ENCODE measurements at places on chromosomes 13 and 19. TPM values are rescaled to one million over a fixed set of nuclear protein-coding genes. Genes with fewer than 3 reads are reported as not detected.

The ELANE gene
- not detected for total RNA-seq

GRCh38 chr13:24381541-24382265 lies 72.3 kb downstream of the C1QTNF9 start:
- peak; percentile 74 for DNase-seq

GRCh38 chr13:113920606-113921286 lies 53.1 kb downstream of the C13orf46 start:
- no peak for DNase-seq

The ZNF628 gene
- total RNA-seq, result 3.1 TPM

DNA sequence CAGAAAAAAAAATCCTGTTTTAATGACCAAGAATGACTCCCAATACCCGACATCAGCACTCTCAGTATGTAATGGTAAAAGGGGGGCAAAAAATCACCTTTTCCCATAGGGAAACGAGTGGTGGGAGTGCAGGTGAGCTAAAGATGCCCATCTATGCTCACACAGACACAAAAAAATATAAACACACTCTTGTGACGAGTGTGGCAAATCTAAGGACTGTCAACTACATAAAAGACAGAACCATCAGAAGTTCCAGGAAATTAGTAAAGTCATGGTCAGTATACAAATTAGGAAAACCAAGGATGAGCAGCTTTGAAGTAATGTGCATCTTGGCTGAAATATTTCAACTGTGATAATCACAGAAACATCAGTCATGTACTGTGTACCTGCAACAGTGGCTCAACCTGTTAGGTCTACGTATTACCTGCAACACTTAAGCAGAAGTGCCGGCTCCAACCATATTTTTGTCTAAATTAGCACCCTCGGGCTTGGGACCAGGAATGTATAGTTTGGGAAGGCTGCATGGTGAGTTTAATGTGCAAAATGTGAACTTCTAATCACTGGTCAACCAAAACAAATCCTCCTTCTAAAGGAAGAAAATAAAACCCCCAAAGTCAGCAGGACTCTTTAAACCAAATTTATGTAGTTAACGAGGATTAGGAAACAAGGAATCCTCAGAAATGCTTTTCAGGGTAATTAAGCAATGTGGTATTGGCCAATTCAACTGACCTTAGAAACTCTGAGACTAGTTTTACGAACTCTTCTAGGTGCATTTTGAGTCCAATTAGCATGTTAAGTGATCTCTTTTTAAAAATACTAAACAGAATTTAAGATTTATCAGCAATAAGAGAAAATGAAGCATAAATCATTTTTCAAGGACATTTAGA lies 24.3 kb downstream of the ANKRD10 start:
- DNase-seq, result no peak

The RFPL4A gene
- total RNA-seq, result not detected

GRCh38 chr13:73687087-73687486 lies 447.1 kb downstream of the KLF12 start:
- no peak for DNase-seq

GRCh38 chr19:4294389-4294788 lies 7.8 kb downstream of the TMIGD2 start:
- DNase-seq, result no peak

DNA sequence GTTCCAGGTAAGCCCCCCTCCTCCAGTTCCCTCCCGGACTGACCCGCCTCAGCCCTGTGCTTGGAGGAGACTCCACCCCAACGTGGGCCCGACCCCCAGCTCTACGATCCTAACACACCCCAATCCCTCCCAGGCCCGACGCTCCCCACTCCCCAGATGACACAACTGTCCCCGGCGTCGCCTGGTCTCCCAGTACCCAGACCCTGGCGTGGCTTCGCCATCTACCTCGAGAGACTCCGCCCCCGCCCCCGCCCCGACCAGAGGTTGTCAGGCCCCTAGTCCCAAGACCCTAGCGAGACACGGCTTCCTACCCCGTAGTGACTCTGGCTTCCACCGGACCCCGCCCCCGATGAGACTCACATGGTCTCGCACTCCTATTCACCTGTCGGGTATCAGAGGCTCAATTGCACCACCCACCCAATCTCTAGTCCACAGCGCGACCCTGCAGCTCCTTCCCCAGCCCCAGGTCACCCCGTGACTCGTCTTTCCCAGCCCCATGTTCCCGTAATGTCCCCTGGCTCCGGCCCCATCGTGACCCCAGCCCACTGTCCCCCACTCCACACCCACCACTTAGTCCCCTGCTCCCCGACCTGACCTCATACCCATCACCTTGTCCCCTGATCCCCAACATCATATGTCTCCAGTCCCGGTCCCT lies 2.9 kb downstream of the CD37 start:
- DNase-seq, result no peak

- peak; percentile 70 for DNase-seq
Measured at GRCh38 chr19:18795540-18795939, 4.4 kb upstream of the COMP start.

The FCAR gene
- not detected for total RNA-seq

DNA sequence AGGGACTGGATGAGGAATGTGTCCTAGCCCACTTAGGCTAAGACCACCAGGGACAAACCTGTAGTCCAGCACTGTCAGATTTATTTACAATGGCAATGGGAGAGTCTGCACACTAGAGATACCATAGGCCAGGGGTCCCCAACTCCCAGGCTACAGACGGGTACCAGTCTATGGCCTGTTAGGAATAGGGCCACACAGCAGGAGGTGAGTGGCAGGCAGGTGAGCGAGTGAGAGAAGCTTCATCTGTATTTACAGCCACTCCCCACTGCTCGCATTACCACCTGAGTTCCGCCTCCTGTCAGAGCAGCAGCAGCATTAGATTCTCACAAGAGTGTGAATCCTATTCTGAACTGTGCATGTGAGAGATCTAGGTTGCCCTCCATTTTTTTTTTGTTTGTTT lies 2.4 kb downstream of the THAP8 start:
- no peak for DNase-seq

DNA sequence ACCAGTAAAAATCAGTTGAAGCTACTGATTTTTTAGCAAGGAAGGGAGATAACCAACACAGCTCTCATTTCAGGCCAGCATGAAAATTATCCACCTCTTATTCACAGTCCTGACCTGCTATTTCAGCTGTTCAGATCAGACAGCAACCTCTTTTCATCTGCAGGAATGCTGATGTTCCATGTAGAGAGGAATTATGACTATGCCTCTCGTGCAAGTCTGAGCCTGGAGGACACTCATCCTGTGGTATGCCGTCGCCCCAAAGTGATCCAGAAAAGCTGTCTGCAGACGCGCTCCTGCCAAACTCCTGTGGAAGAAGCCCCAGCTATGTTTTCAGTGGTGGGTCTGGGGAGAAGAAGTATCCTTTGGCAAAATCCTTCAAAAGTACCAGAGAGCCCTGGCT lies 563.5 kb upstream of the SLITRK1 start:
- DNase-seq, result peak; percentile 14

DNA sequence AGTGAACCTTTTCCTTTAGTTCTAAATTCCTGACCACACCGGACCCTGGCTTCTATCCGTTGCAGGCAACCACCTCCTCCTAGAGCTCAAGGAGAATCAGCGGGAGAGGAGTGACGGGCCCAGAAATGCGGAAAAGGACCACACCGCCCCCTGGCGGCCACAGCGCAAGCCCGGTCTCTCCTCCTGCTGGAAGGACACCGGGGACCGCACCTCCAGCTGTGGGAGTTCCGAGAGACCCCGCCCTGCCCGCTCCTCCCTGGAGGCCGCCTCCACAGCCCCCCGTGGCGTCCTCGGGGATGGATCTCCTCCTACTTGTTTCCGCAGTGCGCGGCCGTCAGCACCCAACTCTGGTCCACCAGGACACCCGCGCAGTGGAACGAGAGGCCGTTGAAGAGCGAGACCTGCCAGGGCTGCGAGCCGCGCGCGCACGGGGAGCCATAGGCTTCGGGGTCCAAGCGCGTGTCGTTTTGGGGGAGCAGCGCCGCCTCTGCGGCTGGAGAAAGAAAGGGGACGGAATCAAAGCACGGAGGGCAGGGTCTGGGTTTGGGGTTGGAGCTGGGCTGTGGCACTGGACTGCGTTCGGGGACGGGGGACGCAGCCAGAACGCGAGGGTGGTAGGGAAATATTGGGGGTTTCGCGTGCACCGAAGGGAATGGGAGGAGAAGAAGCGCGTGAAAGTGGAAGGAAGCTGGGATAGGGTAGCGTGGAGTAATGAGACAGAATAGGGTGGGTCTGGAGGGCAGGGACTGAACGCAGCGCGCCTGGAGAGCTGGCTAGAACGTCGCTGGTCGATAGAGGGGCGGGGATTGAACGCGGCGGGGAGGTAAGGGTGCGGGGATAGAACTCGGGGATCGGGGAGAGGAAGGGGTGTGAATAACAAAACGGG lies 2.5 kb downstream of the KLK10 start:
- peak; percentile 37 for DNase-seq

GRCh38 chr19:7267792-7268704 lies 26.2 kb downstream of the INSR start:
- no peak for DNase-seq

The USP12 gene
- total RNA-seq, result 16.6 TPM
